ENCODE measurements at places on chromosomes 12 and 14.
A peak's percentile ranks its signal among the peaks of the same experiment; 100 is the strongest.

GRCh38 chr12:242496-242895 lies 20.1 kb downstream of the SLC6A13 start:
- no peak for DNase-seq

DNA sequence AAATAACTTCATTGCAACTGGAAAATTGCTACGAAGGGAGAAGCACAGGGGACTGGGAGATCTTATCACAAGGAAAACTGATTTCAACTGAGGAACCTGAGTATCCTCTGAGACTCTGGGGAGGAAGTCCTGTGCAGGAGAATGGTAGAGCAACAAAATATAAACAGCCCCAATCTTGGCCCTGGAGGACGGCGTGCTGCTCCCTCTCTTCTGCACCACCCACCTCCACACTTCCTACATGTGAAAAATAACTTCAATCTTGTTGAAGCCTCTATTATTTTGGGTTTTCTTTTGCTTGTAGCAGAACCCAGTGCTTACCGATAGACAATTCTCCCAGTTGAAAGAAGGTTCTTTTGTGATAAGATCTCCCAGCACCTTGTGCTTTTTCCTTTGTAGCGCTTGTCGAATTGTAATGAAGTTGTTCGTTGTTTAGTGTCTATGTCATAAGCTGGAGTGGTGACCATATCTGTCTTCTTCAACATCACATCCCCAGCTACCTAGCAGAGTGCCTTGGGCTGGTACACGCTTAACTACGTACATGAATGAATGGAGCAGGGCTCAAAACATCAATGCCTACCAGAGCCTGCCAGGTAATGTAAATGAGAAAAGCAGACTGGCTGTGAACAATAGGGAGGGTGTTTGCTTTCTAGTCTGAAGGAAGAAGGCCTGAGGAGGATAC lies 2.8 kb upstream of the CD4 start:
- no peak for DNase-seq

DNA sequence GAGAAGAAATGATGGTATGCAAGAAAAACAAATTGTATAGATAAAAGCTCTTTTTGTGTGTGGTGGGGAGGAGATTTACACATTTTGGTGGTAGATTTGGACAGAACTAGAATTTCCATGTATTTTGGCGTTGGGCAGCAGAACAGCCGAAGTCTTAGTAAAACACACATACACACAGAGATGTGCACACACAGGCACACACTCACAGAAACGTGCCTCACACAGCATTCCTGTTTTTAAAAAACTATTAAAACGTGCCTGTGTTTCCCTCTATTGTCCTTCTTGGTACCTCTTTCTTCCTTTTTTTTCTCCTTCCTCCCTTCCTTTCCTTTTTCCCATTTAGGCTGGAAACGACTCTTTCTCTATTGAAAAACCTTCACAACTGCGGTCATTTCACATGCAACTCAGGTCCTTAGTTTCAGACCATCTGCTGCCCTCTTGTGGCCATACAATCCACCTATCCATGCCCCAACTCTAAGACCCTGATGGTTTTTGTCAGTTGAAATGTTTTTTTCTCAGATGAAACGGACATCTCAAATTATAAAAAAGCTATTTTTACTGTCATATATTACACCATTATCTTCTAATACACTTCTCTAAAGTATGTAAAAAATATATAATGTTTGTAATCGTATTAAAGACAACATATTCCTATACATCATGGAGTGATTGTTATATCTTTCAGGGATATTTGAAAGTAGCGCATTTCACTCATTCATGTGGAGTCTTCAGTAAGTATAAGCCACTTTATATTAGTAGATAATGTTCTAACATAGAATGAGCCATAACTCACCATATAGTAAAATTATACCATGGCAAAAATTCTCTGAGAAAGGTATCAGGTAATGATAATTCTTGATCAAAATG lies 386.7 kb upstream of the NOVA1 start:
- DNase-seq = peak; percentile 73

DNA sequence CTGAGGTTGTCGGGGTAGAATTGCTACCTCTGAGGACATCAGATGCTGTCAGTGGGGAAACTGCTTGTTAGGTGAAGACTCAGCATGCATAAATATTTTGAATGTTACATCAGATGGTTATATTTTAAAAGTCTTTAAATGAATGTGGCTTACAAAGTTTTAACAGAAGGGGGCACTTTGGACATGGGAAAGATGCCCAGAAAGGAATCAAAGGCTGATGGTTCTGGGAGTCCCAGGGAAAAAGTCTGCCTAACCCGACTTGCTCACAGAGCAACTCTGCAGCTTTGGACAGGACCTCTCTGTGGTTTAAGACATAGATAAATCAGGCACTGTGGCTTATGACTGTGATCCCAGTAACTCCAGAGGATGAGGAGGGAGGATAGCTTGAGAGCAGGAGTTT lies 474.9 kb downstream of the ATP23 start:
- peak; percentile 6 for DNase-seq

DNA sequence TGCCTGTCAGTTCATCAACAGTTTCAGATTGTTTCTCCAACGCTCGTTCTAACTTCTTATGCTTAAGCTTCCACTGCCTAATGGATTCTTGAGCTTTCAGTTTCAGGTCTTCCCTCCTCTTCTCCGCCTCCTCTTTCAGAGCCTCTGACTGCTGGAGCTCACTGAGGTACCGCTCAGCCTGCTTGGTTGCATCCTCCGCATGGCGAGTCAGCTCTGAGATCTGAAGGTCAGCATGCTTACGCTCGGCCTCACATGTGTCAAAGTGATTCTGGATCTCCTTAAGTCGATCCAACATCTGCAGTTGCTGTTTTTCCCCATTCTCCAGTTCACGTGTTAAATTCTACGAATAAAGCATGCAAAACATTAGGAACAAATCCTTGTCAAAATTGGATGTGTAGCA lies 148.8 kb downstream of the CEP128 start:
- no peak for DNase-seq

DNA sequence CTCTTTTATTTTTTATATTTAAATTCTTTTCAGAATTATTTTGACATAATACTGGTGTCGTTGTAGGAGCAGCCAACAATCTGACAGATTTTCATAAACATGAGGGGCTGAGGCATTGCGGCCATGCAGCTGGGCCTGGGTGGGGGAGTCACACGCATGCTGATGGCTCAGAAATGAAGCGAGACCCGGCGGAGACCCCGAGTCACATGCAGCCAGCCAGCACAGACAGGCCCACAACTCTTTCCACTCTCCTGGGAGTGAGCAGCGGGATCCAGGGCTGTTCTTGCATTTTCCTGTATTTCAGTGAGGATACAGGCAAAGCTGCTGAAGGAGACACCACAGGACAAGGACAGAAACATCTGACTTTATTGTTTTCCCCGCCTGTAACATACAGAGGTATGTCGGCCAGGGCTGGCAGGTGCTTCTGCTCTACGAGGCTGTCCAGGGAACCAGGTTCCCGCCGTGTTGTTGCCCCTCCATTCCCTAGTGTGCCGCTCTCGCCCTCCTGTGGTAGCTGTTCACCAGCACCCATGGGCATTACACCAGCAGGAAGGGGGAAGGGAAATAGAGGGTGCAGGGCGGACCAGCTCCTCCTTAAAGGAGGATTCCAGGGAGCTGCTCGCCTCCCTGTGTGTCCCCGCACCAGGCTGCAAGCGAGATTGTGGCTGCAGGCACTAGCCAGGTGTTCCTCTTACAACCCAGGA lies 30.5 kb downstream of the FZD10 start:
- no peak for DNase-seq

DNA sequence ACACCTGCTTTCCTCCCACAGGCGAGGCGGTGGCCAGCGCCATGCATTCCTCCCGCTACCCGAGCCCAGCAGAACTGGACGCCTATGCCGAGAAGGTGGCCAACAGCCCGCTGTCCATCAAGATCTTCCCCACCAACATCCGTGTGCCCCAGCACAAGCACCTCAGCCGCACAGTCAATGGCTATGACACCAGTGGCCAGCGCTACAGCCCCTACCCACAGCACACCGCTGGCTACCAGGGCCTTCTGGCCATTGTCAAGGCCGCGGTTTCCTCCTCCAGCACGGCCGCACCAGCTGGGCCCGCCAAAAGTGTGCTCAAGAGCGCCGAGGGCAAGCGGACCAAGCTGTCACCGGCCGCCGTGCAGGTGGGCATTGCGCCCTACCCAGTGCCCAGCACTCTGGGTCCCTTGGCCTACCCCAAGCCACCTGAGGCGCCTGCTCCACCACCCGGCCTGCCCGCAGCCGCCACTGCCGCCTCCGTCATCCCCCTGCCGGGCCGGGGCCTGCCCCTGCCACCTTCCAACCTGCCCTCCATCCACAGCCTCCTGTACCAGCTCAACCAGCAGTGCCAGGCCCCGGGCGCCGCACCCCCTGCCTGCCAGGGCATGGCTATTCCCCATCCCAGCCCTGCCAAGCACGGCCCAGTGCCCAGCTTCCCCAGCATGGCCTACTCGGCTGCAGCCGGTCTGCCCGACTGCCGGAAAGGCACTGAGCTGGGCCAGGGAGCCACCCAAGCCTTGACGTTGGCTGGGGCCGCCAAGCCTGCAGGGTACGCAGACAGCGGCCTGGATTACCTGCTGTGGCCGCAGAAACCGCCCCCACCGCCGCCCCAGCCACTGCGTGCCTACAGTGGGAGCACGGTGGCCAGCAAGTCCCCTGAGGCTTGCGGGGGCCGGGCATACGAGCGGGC lies 54.6 kb downstream of the FAM222A start:
- no peak for DNase-seq

DNA sequence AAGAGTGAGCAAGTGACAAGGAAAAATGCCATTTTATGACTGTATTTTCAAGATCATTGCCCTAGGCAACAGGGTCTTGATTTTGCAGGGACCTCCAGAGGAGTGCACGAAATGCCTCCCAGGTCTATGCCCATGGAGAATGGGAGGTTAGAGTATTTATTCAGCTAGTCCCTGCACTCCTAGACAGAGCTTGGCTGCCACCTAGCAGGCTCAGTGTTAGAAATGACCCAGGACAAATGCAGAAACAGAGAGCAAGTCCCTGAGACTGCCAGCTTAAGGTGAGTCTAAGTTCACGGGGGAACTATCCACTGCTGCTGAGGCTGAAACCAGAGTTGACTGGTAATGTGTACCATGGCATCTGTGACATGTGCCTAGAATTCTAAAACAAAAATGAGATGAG lies 506.4 kb downstream of the MED13L start:
- no peak for DNase-seq

All from hematopoietic multipotent progenitor cell treated with erythropoietin and hydrocortisone succinate and interleukin-3 and kit ligand, for 4 days (in vitro differentiated cells).